Stimulated activated memory B cell treated with anti-CD40 and anti-IgM and Interleukin-4, amounts not matched to agents 10 μg/mL and 1 μg/mL and 100 μg/mL, for 72 hours (primary cell): ENCODE measurements at places on chromosomes 4 and X.

DNA sequence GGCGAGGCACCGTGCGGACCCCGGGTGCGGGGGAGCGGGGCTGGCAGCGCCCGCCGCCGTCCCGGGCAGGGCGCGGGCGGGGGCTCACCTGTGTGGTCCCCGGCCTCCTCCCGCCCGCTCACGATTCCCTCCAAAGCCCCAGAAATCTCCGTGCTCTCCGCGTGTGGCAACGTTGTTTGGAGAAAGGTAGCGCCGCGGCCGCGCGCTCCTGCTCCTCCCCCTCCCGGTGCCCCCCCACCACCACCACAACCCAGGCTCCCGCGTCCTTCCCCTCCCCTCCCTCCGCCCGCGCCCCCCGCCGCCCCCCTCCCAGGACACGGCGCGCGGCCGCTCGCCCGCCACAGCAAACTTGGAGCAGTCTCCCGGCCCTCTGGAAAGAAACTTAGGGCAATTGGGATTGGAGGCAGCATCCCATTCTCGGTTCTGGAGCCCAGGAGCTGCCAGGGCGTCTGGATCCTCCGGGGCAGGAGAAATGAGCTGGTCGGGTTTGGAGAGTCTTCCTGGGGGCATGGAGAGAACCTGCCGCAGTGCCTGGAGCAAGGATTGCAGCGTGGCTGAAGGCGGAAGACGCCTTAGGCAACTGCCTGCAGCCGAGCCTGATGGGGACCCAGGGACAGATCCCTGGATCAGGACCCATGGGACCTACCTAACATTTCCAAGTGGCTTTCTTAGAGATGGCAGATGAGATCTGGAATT, 855 bp downstream of the KLF3 start:
- peaks cover 55% of the 10 kb centered on the region for H3K4me1 ChIP-seq
- H3K4me3 ChIP-seq: peak overlapping the region; percentile 84

GRCh38 chrX:68440442-68440841, 7.1 kb upstream of the OPHN1 start:
- no peak for ATAC-seq
- no peak overlapping the region for H3K27ac ChIP-seq
- no peaks in the 10 kb centered on the region for H3K27me3 ChIP-seq
- no peaks in the 10 kb centered on the region for H3K4me1 ChIP-seq

DNA sequence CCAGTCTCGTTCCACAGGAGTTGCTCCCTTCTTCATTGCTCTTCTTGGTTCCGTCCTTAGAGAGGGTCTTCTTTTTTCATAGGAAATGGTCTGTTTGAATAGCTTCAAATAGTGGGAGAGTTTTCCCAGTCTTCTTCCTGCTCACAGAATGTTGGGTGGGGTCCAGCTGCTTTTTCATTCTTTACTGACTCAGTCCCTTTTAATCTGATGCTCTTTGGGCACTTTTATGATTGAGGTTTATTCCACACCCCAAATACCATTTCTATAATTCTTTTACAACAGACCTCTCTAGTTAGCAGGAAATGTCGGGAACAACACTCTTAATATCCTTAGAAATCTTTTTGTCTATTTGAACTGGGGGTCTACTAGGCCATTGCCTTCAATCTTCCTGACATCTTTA, 239.5 kb downstream of the PRDM5 start:
- no peak overlapping the region for H3K27ac ChIP-seq
- no peak for ATAC-seq
- no peak overlapping the region for H3K4me3 ChIP-seq

DNA sequence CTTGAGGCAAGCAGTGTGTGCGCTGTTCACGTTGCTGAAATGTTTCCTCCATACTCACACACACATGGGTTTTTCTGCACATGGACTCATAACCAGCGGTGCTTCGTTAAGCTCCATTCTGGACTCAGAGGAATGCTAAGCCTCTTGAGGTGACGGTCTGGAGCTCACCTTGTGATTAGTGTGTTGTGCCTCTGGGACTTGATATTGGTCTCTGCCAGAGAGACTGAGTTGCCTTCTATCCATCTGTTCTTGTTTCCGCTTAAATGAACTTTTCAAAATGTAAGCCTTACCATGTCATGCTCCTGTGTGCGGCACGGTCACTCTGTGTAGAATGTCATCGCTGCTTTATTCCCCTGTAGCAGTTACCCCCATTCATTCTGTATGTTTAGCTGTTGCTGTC, 42.5 kb downstream of the ADD1 start:
- H3K27me3 ChIP-seq: no peaks in the 10 kb centered on the region
- peaks cover 52% of the 10 kb centered on the region for H3K36me3 ChIP-seq
- H3K4me1 ChIP-seq: peaks cover 6% of the 10 kb centered on the region
- no peak for ATAC-seq
